ENCODE measurements at places on chromosomes 7 and 10.

DNA sequence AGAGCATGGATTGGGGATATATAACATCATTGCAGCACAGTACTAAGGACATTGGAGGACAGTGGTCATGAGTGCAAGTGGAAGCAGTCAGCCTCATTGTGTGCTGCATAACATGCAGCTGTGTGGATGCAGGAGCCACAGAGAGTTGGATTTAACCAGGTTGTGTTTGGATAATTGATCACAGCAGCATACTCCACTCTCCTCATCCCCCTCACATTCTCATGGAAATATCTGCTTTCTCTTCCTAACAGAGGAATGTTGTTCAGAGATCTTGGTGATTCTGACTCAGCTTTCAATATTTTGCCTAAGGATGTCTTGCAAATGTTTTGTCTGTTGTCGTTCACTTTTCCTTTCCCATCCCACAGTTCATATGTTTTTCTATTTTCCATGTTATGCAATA, 31.8 kb upstream of the LSM8 start:
- DNase-seq = no peak

GRCh38 chr10:124573726-124574455, 112.3 kb downstream of the LHPP start:
- DNase-seq = no peak

GRCh38 chr7:88215295-88215694, 4.5 kb downstream of the SRI start:
- DNase-seq = no peak

GRCh38 chr10:79483948-79484347, 28.4 kb upstream of the EIF5AL1 start:
- DNase-seq = peak; percentile 92

DNA sequence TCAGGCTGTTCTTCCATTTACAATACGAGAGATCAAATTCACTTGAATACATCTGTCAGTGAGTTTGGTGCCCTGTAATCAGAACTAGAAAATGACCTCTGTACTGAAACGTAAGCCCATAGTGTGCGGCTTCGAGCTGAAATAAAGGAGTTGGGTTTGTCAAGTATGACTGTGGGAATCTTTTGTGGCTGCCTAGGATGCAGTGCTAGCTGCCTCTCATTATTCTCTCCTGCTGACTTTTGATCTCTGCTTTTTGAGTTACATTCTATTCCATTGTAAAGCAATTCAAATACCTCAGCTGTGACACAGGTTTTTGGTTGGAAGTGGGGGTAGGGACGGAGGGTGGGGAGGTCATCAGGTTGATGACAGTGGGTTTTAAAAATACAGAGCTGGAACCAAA, 40.4 kb downstream of the ICA1 start:
- DNase-seq = no peak

DNA sequence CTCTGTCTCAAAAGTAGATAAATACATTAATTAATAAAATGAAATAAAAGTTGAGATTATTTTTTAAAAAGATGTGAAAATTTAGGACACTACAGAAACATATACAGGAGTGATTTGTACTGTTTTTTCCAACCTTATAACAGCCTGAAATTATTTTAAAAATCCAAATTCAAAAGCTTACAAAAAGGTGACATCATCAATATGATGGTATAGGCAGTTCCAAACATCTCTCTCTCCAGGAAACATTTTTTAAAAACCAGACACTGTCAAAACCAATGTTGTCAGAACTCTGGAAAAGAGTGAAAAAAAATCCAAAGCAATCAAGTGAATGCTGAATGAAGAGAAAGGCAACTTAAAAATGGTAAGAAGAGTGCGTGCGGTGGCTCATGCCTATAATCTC, 76.7 kb downstream of the HHEX start:
- no peak for DNase-seq

Data from fibroblast of skin of scalp (primary cell).